ENCODE measurements at places on chromosomes 3 and 15.

DNA sequence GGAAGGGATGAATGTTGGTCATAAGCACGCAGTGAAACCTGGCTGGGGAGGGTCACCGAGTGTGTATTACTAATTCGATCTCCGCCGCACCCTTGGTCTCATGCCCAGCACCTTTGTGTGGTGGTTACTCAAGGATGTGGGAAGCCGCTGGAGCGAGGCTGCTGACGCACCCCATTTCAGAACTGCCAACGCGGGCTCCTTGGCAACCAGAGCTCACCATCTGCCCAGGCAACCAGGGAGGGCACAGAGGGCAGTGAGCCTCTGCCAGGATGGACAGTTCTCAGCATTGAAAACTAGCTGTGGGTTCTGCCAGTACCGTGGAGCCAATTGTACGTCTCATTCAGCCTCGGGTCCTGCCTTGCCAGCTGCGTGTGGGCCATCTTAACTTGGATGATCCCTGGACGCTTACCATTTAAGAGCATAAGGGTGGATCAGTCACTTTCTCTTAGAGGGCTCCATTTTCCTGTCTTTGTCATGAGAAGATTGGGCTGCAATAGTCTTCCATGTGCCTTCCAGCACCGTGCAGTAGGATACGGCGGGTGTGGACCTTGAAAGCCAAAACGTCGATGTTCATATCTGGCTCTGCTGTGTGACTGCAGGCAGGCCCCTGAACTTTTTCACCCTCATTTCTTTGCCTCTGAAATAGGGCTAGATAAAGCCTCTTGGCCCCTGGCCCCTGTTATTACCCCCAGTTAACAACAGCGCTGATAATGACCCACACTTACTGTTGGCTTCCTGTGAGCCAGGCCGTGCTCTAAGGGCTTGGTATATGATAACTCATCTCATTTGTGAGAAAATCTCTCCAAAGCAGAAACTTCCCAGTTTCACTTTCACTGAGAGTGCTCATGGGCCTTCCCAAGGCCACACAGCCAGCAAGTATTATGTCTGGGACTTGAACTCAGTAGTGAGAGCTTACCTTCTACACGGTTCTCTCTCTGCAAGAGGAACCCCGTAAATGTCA is 238.8 kb downstream of the OPA1 start:
- peak; percentile 21 for DNase-seq

DNA sequence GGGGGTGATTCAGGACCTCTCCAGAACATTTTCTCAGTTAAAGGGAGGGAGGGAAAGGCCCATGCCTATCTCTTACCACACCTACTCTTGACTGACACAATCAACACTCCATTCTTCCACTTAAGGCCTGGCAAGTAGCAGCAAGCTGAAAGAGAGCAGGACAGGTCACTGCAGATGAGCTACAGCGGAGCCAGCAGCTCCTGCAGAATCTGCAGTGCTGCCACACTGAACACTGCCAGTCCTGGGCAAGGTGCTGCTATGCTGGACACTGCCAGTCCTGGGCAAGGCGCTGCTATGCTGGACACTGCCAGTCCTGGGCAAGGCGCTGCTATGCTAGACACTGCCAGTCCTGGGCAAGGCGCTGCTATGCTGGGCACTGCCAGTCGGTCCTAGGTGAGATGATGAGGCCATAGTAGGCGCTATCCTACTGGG is 143.7 kb downstream of the MYLK start:
- DNase-seq: no peak

DNA sequence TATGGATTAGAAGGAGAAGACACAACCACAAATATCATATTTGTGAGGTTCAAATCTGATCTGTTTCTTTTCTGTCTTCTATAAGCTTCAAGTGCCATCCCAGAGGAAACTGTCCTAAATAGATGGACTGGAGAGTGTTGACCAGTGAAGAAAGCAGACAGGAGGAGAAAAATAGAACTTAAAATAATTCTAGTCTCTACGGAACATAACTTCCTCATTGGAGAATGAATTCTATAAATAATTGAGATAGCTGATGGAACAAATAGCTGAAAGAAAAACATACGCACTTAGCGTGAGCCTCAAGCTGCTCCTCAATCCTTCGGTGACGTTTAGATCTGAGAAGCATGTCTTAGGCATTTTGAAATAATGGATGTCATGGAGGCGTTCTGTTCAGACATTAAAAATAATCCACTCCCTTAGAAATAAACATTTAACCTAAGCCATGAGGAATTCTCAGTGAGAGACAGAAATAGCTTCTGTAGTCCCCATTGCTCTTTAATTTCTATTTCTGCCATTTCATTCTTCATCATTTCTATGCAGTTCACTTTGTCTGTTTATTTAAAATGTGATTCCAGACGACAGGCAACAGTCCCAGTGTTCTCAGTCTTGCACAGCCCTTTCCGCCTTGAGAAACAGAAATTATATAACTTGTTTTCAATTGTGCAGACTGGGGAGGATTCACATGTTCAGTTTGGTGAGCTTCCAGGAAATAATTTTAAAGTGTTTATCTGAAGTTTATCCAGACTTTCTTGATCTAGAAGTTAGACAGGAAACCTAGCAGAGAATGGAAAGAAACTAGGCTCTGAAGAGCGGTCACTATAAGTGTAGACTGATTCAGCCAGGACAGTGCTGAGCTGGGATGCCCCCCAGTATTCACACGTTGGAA is 97.3 kb downstream of the NR1D2 start:
- no peak for DNase-seq

- DNase-seq: no peak
Observed at GRCh38 chr15:84795186-84795585, 22.0 kb upstream of the ALPK3 start.

DNA sequence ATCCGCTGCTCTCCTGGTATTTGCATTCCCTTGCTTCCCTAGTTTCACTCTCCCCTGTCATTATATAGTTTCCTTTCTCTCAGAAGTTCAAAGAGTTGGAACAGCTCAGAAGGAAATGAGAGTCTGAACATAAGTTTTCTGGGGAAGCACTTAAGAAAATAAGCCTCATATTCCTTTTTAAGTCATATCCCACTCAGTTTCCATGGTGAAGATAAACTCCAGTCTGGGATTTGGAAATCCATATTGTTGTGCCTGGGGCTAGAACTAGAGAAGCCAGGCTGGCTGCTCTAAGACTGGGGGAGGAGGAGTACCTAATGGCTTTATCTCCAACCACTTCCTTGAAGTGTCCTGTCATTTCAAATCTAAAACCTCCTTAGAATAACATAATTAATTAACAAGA is 134.2 kb upstream of the ALCAM start:
- no peak for DNase-seq

DNA sequence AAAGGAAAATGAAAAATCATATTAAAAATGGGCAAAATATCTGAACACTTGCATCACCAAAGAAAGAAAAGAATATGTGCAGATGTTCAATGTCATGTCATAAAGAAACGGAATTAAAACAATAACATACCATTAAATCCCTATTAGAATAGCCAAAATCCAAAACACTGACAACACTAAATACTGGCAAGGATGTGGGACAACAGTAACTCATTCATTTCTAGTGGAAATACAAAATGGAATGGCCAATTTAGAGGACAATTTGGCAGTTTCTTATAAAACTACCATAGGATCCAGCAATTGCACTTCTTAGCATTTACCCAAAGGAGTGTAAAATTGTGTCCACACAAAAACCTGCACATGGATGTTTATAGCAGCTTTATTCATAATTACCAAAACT is 542.5 kb upstream of the UBE2E2 start:
- no peak for DNase-seq

GRCh38 chr15:73716417-73716816 is 32.2 kb downstream of the CD276 start:
- DNase-seq: no peak

DNA sequence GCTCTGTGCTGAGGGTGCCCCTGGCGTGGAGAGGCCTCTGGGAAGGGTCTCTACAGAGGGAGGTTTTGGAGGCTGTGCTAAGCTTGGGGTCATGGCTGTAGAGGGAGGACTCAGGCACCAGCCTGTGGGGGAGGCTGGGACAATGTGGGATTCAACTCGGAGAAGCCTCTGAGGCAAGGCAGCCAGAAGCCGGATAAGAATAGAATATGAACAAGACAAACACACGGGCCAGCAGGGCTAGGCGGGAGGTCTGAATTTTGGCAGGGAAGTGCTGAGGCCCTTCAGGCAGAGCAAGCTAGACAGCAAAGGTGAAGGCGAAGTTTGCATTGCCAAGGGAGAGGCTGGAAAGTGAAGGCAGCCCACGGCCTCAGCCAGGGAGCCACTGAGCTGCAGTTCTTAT is 612.1 kb upstream of the NR2F2 start:
- DNase-seq: no peak

GRCh38 chr3:186849374-186849975 is 7.0 kb downstream of the ADIPOQ start:
- DNase-seq: peak; percentile 55

GRCh38 chr3:123728014-123728413 is 143.2 kb upstream of the HACD2 start:
- no peak for DNase-seq

- DNase-seq: no peak
Observed at GRCh38 chr3:57206423-57206822, 6.6 kb upstream of the HESX1 start.

- no peak for DNase-seq
Observed at GRCh38 chr3:48614044-48614443, 4.6 kb upstream of the UQCRC1 start.

- no peak for DNase-seq
Observed at GRCh38 chr15:41870689-41871081, 23.2 kb downstream of the SPTBN5 start.

DNA sequence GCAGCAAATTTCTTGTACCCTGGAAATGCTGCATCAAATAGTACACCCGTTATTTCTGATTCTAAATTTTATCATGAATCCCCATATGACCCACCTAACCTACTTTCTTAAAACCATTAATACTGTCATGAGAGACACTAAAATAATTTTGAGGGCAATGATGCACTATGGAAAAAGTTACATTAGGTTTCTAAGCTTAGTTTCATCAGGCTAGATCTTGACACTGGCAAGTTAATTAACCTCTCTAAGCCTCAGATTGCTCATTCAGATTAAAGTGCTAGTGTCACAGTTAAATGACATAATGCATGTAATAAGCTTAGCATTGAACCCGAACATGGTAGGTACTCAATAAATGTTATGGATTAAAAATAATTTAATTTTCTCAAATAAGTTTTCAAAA is 8.2 kb downstream of the GOLIM4 start:
- peak; percentile 26 for DNase-seq

DNA sequence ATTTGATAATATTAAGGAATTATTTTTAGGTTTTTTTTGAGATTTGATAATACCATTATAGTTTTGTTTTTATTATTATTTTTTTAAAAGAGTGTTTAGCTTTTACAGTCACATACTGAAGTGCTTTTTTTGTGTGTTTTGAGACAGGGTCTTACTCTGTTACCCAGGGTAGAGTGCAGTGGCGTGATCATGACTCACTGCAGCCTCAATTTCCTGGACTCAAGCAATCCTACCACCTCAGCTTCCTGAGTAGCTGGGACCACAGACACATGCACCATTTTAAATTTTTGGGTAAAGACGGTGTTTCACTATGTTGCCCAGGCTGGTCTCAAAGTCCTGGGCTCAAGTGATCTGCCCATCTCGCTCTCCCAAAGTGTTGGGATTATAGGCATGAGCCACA is 73.0 kb downstream of the SUMF1 start:
- no peak for DNase-seq

DNA sequence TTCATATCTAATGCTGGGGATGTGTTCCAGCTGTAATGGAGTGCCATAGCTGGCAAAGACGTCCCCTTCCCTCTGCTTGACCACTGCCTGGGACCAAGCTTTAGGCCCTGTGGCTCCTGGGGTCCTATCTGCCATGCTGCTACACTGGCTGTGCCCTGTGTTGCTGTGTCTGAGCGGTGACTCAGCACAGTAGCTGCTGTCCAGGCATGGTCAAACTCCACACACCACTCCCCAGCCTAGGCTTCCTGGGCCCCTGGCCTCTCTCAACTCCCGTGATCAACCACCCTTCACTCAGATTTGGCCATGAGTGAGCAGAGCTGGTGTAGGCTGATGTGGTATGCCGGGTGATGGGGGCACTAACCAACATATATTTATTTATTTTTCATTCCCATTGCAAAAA is 27.0 kb downstream of the EPHB1 start:
- DNase-seq: no peak

GRCh38 chr3:194212161-194212844 is 76.4 kb downstream of the HES1 start:
- DNase-seq: no peak

DNA sequence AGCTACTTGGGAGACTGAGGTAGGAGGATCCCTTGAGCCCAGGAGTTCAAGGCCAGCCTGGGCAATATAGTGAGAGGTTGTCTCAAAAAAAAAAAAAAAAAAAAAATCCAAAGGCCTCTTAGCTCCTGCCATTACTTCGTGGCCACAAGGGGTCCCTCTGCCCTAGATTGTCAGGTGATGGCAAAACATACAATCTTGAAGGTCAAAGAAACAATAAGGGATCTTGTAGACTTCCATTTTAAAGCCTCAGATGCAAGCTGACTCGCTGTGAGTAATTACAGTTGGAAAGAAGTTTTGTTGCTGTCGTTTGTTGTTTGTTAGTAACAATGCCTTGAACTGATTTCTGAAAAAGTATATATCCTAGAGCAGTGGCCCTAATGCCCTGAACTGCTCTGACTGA is 55.9 kb upstream of the PLCL2 start:
- peak; percentile 64 for DNase-seq

DNA sequence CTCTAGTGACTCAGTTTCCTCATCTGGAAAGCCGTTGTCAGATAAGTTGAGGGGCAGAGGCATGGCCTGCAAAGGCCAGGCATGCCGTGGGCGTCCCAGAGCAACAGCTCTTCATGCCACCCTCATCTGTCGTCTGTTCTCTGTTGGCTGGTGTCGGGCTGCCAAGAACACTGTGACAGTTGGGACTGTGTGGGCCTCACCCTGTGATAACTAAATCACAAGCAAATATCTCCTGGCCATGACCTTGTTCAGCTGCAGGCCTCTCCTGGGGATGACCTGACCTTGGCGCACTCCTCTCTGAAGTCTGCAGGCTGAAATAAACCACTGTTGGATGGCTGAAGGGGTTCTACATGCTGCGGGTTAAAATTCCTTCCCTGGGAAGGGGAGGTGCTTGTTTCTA is 145.9 kb downstream of the SHQ1 start:
- peak; percentile 18 for DNase-seq

DNA sequence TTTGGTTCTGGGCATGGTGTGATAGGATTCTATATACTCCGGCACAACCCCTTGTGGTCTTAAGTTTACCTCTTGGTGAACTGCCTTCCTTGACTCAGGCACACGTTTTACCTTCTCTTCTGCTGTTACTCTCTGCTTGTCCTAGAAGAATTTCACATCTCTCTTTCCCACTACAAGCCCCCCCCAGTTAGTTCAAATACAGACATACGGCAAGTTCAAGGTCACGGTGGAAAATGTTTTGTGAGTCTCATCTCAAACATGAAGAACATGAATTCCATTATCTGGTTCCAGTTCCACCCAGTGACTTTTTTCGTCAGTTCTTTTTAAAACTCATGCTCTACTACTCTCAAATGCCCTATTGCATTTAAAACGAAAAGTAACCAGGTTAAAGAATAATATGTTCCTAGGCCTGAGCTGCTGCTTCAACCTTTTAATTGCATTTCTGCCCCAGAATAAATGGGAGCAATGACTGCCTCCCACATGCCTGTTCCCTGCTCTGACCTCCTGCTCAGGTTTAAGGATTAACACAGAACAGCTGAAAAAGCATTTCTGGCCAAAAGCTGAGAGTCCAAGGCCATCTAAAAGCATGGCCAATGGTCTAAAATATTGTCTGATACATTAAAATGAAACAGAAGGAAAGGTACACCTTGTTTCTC is 132.8 kb downstream of the OSBPL10 start:
- no peak for DNase-seq

GRCh38 chr3:193377591-193377990 is 962 bp downstream of the ATP13A5 start:
- DNase-seq: no peak

- DNase-seq: no peak
Observed at GRCh38 chr15:78063217-78063616, 14.3 kb downstream of the TBC1D2B start.

Measured in erythroblast (primary cell).